ENCODE measurements at places on chromosomes 2 and 18.

DNA sequence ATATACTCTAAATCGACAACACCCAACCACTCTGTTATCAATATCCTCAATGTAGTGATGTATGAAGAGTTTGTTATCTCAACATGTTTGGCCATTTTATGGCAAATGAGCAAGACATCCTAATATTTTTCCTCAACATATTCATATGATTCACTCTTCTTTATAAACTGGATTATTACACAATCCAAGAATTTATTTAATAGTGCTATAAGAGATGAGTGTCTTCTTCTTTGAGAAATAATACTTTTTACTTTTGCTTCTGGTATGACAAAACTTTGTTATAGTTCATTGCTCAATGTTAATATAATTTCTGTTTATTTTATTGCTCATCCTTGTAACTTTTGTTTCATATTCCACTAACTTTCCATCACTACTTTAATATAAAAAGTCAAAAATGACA lies 44.3 kb downstream of the SCN9A start:
- DNase-seq: no peak

DNA sequence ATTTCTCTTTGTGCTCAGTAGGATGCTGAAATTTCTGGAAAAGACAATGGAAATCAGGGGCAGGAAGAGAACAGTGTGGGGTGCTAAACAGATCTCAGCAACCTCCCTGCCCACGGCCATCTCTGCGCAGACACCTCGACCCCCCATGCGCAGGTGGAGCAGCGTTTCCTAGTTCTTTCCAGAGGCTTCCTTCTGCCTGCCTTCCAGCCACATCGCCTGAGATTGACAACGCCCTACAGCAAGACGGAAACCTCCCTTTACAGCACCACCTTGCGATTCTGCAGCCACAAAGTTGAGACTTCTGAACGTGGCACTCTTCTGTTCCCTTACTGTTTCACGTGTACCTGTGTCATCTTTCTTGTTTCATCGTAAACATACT lies 31.4 kb upstream of the CASP8 start:
- no peak for DNase-seq

GRCh38 chr2:200406379-200406778 lies 99.9 kb downstream of the SPATS2L start:
- no peak for DNase-seq

DNA sequence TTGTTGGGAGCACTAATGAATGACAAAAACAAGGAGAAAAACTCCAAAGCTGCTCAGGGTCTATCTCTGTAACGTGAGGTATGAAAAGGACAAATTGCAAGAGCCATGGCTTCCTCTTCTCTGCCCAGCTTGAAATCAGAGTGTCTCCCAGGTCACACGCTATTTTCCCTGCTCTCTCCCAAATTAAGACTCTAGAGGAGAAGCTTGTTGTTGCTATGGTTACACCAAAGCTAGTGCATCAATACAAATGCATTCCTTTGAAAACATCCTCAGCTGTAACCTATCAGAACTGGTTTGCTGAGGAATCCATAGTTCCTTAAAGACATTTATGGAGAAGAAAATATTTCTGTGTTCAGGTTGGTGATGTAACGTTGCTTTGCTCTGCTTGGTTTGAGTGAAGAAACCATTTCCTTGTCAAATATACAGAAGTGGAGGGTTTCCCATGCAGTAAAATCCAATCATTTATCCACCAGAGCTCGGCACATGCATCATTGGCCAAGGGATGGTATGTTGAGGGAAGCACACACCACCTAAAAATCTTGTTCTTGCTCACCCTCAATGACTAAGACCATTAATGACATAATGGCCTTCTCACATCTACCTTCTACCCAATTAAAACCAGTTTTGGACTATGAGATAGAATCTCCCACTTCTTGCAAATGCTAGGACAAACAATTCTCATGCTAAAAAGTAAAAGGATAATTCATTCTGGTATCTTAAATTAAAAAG lies 2135.6 kb upstream of the CELF4 start:
- no peak for DNase-seq

- no peak for DNase-seq
Measured at GRCh38 chr2:177161741-177162460, 50.7 kb upstream of the HNRNPA3 start.

- DNase-seq: no peak
Measured at GRCh38 chr2:157107460-157107859, 150.0 kb upstream of the GALNT5 start.

- DNase-seq: no peak
Measured at GRCh38 chr2:240986787-240987411, 11.5 kb upstream of the SNED1 start.

Measured in GM12864 (cell line).